ENCODE measurements at places on chromosomes 1 and 21.

GRCh38 chr1:165851034-165851658 lies 23.7 kb downstream of the UCK2 start:
- no peak for DNase-seq

DNA sequence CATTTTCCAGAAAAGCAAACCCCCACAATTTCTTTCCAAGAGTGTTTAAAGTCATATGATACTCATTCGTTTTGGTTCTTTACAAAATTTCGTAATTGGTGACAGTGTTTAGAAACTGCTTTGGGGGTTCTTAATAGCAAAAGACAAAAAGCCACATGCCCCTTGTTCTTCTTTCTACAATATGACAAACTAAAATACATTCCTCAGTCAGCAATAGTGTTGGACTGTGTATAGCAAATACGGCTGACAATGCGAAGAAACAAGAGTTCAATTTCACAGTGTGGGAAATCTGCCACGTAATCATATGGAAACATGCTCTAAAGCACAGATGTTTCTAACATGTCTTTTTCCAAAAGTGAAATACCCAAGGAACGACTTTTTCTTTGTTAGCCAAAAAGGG lies 7.6 kb upstream of the IFNAR1 start:
- no peak for DNase-seq

GRCh38 chr1:41742219-41742618 lies 176.5 kb downstream of the HIVEP3 start:
- no peak for DNase-seq

GRCh38 chr1:180898441-180899219 lies 14.1 kb upstream of the KIAA1614 start:
- DNase-seq: no peak

- no peak for DNase-seq
These were observed 6.8 kb downstream of the ARV1 start for GRCh38 chr1:230985711-230986110.

DNA sequence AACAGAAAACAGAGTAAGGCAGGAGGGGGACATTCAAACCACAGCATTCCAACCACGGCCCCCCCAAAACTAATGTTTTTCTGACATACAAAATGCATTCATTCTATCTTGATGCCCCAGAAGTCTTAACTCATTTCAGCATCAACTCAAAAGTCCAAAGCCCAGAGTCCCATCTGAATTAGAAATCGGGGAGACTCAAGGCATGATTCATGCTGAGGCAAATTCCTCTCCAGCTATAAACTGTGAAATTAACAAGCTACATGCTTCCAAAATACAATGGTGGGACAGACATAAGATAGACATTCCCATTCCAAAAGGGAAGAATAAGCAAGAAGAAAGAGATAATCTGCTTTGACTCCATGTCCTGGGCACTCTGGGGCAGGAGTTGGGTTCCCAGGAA lies 73.9 kb downstream of the KCNJ15 start:
- DNase-seq: no peak

DNA sequence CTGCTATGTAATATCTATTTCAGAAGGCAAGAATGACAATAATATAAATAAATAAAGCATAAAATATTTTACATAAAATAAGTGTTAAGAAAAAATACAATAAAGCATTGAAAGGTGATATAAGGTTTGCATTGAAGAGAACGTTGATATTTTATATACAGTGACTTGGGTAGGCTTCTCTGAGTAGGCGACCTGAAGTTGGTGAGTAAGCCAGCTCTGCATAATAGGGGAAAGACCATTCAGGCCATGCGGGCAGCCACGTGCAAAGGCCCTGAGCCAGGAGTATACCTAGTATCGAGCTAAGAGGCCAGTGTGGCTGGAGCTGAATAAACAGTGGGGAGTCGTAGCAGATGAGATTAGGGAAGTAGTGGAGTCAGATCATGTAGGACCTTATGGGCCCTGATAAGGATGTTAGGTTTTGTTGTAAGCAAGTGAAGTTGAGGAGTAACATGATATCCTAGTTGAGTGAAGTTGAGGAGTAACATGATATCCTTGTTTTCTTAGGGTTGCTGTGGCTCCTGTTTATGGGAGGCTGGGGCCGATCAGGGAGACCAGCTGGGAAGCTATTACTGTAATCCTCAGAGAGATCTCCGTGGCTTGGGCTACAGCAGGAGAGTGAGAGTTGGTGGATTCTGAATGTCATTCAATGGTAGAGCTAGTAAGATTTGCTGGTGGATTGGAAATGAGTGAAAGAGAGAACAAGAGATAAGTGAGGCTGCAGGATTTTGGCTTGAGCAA lies 22.0 kb downstream of the KCNK1 start:
- DNase-seq: no peak

Measured in NCI-H187 treated with DMSO at 0.1 percent for 48 hours (cell line).